Activated CD4-positive, alpha-beta T cell treated with anti-CD3 and anti-CD28 coated beads, Interleukin-2, amount 50 U/mL, for 1 hour (primary cell): ENCODE measurements at places on chromosomes 4 and X.

DNA sequence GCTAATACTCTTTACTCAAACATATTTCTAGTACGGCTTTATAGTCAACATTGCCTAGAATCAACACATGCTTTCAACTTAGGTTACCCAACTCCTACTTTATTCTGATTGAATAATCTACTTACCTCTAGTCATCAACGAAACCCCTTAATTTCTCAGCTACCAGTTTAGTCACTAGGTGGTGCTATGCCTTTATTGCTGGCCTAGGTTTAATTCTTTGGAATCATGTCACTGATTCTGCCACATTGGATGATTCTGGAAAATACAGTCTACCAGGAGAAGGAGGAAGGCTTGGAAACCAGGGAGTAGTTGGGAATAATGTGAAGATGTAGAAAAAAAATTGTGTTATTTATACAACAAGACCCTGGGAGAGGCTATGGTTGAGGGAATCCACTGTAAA is 167.7 kb downstream of the DCAF12L2 start:
- no peak for DNase-seq

DNA sequence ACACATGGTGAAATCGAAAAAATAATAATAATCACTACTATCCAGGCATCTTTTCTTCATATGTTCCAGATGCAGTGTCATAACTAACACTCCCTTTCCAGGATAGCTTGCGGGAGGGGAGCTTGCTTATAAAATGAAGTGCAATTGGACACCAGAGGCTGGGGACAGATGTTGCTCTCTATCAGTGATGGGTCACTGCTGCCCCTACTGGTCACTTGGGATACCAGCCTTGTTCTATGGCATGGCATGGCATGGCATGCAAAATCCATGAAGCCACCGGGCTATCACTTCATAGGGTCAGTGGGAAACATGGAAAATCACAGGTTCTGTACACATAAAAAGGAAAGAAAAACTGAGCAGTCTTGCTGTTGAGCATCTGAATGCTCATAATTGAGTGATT is 168.1 kb downstream of the GLRA2 start:
- peak; percentile 7 for DNase-seq

GRCh38 chrX:11750046-11750445 is 8.0 kb upstream of the MSL3 start:
- DNase-seq = no peak

- no peak for DNase-seq
Observed at GRCh38 chr4:4542774-4543485, 1.1 kb upstream of the STX18 start.

DNA sequence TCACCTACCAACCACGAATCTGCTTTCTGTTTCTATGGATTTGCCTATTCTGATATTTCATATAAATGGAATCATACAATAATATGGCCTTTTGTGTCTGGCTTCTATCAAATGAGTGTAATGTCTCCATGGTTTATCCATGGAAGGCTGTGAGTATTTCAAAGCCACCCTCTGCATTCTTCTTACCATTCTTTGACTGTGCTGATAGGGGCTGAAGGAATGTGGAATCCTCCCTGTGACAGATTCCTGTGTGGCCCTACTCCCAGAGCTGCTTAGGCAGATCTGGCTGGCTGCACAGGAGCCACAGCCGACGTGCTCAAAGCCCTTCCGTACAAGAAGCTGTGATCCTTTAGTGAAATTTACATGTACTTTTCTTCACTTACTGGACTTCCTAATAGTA is 163.2 kb downstream of the HS6ST2 start:
- DNase-seq = no peak

DNA sequence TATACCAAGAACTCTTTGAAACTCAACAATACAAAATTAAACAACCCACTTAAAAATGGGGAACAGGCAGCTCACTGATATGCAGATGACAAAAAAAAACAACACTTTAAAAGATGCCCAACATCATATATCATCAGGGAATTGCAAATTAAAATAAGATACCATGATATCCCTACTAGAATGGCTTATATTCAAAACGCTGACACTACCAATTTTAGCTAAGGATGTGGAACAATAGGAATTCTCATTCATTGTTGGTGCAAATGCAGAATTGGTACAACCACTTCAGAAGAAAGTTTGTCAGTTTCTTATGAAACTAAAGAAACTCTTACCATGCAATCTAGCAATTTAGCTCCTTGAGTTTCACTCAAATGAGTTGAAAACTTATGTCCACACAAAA is 259.0 kb upstream of the HS3ST1 start:
- DNase-seq = no peak

GRCh38 chr4:139901531-139902320 is 236.1 kb downstream of the MGST2 start:
- DNase-seq = no peak

GRCh38 chr4:25901030-25901430 is 13.0 kb upstream of the SMIM20 start:
- no peak for DNase-seq

GRCh38 chr4:128697323-128697722 is 112.2 kb upstream of the JADE1 start:
- DNase-seq = no peak

DNA sequence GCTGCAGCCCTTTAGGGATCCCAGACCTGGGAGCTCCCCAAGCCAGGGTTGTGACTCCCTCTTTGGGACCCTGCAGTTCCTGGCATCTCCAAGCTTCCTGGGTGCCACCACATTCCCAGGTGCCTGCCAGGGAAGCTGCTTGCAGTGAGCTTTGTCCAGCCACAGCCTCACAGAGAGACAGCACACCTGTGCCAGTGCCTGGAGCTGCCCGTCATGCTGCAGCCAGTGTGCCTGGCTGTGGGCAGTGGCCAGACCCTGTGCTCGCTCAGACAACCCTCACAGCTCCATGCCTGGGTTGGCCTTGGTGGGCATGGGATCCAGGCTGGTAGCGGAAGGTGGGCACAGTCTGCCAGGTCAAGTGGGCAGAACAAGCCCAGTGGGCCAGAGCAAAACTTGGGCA is 36.0 kb downstream of the TMPRSS11A start:
- no peak for DNase-seq

GRCh38 chrX:136856551-136856950 is 24.0 kb downstream of the RBMX start:
- no peak for DNase-seq

DNA sequence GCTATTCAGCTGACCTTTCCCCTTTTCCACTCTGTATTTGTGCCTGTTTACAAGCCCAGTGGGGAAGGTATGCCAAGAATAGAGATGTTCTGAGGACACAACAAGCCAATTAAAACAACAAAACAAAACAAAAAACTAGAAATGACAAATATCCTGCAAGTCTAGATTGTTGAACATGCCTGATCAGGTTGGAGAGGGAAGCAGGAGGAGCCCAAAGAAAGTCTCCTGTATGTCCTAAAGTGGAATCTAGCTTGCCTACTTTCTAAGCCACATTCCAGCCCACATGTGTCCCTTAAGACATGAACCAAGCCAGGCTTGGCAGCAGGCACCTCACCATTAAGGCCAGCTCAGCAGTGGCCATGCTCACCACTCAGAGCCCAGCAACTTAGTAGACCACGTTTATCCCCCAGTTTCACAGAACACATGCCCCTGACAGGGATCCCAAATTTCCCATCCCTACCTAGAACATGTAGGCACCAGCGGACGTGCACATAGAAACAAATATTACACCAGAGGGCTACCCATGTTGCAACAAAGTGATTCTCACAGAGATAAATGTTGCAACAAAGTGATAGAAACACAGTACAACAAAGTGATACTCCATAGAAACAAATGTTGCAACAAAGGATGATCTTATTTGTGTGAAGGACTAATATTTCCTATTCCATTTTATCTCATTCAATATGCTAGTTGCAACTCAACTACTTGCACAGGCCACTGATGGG is 48.3 kb downstream of the CD99L2 start:
- DNase-seq = no peak

DNA sequence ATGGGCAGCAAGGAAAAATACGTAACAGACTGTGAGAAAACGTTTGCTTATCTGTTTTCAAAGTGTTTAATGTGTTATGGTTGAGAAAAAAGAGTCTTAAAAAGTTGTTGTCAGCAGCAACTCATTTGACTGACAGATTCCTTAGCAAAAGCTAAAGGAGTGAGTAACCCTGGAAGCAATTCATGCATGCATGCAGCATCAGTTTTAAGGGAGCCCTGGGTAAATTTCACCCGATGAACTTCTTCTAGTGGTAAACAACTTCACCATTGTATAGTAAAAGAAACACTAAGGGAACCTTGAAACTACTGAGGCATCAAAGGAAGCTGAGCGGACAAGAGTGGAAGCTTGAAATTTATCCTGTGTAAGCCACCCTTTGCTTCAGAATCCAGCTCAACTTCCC is 583.2 kb upstream of the INTU start:
- no peak for DNase-seq

- no peak for DNase-seq
Observed at GRCh38 chrX:132059973-132060540, 37.0 kb downstream of the STK26 start.

DNA sequence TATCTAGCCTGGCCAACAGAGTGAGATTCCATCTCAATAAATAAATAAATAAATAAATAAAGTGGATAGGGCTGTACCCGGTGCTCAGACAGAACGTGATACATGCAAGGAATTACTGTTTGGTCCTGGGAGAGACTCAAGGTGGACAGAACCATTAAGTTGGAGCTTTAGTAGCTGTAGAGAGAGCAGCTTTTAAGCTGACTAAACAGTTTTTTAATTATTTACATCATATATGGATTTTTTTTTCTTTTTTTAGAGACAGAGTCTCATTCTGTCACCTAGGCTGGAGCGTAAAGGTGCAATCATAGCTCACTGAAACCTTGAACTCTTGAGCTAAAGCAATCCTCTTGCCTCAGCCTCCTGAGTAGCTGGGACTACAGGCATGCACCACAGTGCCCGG is 92.5 kb upstream of the ATP6AP2 start:
- no peak for DNase-seq

DNA sequence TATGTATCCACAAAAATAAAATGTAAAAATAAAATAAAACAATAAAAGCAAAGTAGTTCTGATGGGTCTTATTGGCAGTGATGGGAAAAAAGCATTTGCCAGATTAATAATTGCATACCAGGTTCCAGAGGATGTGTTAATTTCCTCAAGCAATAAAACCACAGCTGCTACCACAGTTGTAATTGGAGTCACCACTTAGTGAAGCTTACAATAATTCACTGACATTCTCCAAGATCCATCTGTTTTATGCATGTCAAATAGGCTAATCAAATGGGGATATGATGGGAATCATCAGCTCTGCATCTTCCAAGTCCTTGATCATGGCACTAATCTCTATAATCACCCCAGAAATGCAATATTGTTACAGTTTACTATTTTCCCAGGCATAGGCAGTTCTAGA is 123.5 kb upstream of the EMCN start:
- DNase-seq = no peak

GRCh38 chrX:42869011-42869410 is 91.0 kb upstream of the PPP1R2C start:
- no peak for DNase-seq

DNA sequence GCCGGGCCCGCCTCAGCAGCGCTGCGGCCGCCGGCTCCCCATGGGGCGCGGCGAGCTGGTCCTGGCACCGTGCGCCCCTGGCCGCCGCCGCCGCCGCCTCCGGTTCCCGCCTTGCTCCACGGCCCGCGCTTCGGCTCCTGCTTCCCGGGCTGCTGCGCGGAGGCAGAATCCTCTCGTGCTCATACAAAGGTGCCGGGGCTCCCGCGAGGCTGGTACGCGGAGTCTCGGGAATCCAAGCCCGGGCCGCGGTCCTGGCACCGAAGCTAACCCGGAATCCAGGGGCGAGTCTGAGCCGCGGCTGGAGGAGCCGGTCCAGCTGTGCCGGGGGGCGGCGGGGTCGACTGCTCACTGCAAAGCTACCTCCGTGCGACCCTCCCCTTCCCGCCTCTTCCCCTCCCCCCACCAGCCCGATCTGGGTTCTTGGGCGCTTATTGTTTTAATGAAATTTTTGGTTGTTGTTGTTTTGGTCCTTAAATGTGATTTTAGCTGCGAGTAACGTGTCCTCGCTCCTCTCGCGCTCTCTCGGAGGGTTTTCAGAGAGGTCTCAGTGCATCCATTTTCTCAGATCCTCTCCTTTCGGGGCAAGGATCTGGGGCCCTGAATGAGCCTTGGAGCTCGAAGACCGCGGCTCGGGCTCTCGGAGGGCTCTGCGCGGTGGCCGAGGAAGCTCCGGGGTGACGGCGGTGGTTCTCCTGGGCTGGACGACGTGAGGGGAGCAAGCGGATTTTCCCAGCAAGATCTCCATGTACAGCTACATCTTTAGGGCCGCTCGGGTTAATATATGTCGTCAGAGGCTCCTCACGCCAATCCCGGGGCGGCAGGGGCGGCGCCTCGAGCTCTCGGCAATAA is at the start of gene HAND2:
Gene HAND2, minus strand, starts transcription at position 753 of the 849 bp plus-strand sequence. CDS start 940 bp downstream, outside the sequence.
- DNase-seq = no peak

DNA sequence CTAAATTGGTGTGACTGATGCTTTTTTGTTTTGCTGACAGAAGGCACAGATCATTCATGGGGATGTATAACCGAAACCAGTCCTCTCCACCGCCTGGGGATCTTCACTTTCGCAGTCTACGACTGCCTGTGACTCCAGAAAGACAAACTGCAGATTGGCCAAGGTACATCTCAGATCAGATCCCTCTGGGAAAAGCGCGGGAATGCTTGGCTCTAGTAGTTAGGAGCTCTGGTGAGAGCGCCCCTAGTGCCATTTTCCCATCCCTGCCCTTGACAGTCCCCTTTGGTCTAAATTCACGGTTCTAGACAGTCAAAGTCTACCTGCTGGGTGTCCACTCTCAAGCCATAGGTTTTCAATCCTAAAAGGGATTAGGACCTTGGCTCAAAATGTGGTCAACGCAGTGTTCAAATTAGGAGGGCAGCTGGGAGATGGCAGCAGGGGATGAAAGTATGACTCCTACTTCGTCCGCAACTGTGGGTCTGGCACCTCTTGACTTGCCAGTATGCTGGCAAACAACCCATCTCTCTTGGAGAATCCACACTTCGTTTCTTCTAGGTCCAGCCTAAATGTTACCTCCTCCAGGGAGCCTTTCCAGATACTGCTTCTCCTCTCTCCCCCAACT is 6.9 kb upstream of the HAND2 start:
- DNase-seq = no peak

DNA sequence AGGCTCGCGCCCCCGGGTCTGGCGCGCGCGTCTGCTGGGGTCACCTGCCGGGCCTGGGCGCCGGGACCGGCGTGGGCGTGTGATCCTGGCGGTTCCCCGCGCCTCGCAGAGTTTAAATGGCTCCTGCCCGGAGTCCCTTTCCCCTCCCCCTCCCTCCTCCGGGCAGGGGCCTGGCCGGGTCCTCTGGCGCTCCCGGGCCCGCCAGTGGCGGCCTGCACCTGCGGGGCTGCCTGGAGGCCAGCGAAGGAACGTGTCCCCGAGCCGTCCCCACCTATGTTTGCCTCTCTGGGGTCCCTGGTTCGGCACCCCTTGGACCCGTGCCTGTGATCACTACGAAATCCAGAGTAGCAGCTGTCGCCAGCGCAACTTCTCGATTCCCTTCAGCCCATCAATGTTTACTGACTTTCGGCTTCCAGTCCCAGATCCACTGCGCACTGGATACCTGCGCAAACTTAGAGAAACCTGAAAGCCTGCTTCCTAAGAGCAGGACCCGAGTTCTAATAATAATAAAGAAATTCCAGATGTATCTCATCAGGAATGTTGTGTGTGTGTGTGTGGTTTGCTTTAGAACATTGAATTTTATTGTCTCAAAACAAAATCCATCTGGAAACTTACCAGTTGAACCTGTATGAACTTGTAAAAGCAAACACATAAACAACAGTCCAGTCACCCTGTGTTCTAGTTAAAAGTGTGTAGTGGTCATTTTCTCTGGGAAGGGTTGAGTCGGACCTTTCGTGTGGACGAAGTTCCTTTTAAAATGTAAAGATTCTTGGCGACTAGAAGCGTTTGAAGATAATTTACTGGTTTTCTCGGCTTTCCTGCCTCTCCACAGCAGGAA is 788 bp downstream of the SHROOM2 start:
- no peak for DNase-seq
